Renal cortical epithelial cell (primary cell): ENCODE measurements at places on chromosomes 5 and 9. TPM values are rescaled to one million over a fixed set of nuclear protein-coding genes. Genes with fewer than 3 reads are reported as not detected.

TAF1L gene
- under 0.01 TPM in 1 of 2 replicates, not detected in the other for total RNA-seq

GABRA1 gene
- total RNA-seq = not detected in 2 replicates

HDHD3 gene
- 23.8 and 24.1 TPM in 2 replicates for total RNA-seq

CFAP157 gene
- total RNA-seq = 0.10 TPM in 1 of 2 replicates, not detected in the other

SOWAHA gene
- 0.45 TPM in 1 of 2 replicates, not detected in the other for total RNA-seq
